ENCODE measurements at places on chromosomes 16 and 17.

DNA sequence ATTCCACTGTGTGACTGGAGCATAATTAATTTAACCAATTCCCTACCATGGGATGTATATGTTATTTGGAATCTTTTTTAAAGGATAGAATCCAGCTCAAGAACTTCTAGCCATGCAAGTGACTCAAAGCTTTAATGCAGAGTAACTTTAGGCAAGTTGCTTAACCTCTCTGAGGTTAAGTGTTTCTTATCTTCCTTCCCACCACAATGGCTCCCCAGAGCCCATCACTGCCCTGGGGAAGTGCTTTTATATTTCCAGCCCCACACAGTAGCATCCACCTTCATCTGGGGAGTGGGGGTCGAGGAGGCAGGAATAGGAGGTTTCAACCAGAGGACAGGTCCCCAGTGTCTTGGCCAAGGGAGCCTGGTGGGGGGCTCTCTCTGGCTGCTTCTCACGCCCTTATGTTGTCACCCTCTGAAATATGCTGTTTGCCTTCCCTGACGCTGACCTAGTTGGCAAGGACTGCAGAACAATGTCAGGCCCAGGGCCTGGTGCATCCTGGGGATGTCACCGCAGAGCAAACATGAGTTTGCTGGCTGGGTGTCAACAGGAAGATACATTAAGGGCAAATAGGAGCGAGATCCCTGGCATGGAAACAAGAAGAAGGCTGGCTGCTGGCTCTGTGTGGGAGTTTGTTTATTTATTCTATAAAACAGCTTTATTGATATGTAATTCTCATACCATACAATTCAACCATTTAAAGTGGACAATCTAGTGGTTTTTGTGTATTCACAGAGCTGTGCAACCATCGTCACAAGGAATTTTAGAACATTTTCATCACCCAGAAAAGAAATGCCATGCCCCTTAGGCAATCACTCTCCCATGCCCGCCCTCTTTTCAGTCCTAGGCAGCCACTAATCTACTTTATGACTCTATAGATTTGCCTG is 46.6 kb upstream of the WSB1 start:
- no peak for DNase-seq

DNA sequence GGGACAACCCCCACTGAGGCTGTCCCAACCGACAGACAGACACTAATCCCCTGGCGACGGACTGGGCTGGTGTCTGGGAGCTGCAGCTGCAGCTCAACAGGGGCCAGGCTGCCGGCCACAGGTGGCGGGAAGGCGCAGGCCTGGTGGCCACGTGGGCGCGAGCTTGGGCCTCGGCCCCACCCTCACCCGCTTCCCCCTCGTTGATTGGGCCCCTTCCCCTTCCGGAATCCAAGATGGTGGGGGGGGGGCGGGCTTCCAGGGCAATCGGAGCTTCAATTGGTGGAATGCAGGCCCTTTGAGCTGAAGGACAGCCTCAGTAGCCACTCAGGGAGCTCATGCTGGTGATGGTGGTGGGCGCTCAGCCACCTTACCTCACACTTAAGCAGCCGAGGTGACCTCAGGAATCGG is 8.7 kb upstream of the TBX4 start:
- DNase-seq, result no peak

DNA sequence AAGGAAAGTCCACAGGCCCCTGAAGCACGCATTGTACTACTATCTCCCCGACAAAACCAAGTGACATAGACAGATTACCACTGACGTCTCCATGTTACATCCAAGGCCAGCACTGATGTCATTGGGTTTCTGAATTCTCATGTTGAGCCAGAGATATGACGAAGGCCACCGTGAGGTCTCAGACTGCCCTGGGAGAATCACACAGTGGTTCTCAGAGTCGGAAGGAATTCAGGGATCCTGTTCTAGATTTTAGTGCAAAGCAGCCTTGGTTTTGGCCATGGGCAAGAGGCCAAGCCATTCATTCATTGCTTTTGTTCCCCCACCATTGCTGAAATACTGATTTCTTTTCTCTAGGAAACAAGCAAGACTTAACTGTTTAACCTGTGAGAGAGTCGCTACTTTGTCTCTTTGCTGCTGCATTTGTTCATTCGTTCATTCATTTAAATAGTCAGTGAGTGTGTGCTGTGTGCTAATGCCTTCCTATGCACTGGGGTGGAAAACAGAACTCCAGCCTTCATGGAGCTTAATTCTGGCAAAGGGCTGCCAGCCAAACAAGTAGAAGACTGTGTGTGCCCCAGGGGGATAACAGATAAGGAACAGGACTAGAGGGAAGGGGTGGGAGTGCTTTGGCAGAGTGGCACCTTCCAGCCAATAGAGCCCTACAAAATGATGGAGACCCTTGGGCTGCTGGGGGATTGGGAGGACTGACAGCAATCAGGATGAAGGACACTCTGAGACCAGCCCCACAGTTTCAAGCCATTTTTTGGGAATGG is 222.3 kb downstream of the MSI2 start:
- DNase-seq, result no peak

GRCh38 chr17:27529230-27529796 is 73.1 kb downstream of the KSR1 start:
- DNase-seq, result no peak

DNA sequence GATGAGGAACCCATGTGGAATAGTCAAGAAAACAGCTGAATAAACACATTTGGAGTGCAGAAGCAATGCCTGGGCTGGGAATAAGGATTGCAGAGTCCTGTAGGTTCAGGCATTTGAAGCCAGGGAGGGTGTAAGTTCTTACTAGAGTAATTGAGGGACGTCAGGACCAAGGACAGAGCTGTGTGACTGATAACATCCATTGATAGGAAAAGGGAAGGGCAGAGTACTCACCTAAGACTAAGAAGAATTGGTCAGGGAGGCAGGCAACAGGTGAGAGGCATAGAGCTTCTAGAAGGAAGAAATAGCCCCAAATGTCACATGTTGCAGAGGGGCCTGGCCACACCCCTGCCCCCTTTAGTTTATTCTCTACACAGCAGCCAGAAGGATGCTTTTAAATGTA is 79.8 kb upstream of the TMEM132E start:
- DNase-seq, result no peak

- DNase-seq, result no peak
Observed at GRCh38 chr16:4606354-4606753, 8.3 kb downstream of the UBALD1 start.

DNA sequence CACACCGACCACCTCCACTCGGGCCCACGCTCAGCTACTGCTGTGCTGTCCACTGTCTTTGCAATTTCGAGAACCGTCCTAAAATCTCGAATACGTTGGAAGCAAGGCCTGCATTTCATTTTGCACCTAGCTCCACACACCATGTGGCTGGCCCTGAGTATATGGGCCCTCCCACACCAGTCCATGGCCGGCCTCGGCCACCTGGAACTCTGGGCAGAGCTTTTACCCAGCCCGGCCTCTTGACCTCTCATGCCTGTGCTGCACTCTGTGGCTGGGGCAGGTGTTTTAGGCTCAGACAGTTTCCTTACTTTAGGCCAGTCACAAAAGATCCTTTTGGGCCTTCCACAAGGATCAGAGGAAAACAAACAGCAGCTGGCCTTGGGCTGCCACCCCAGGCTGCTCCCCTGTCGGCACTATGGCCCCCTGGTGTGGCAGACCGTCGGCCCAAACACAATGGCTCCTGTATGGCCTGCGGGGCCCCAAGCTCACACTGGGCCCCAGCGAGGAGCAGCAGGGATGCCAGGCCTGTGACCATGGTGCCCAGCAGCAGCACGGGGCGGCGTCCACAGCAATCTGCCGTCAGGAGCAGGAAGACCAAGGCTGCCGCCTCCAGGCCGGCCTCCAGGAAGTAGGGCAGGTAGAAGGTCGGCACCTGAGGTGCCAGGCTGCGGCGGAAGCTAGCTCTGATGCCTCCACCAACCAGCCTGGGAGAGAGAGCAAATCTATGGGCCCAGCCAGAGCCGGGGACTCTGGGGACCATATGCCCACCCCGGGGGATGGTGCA is 2.5 kb downstream of the SLC22A31 start:
- DNase-seq, result no peak

- DNase-seq, result no peak
Observed at GRCh38 chr17:79473876-79474440, 136.9 kb downstream of the RBFOX3 start.

- DNase-seq, result no peak
Observed at GRCh38 chr17:14747603-14747950, 446.7 kb downstream of the HS3ST3B1 start.

DNA sequence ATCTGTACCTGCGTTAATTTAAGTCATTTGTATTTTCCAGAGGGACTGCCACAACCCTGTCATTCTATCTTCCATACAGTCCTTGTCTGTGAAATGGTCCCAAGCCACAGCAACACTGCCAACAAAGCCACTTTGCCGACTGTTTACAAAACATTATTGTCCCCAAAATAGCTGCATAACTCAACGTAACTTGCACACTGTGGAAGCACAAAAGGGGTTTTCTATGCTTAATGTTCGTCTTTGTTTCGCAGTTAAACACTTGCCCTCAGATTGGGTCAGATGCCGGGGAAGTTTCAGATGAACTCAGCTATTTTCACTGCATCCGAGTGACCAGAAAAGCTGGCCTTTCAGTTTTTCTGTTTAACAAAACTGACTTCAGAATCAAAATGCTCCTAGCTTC is 4.6 kb downstream of the SEC14L5 start:
- DNase-seq, result no peak

GRCh38 chr17:63171428-63172393 is 205.7 kb downstream of the TANC2 start:
- DNase-seq, result no peak

GRCh38 chr16:64253096-64253495 is 868.8 kb downstream of the CDH11 start:
- no peak for DNase-seq

GRCh38 chr17:67837965-67838364 is 12.7 kb downstream of the BPTF start:
- DNase-seq, result no peak

DNA sequence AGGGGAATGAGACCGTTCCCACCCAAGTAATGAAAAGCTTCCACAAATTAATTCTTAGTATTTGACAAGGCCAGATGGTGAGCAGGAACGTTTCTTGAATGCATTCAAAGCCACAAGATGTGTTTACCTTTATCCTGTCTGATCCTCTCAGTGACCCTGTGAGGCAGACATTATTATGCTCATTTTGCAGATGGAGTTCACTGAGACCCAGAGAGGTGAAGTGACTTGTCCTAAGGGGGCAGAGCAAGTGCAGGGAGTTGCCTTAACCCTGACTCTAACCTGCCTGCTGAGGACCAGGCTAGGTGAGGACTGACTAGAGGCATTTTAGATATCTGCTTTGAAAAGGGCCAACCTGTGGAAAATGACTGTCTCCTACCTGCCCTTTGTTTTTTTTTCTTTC is 156.7 kb downstream of the HAPSTR1 start:
- DNase-seq, result no peak

DNA sequence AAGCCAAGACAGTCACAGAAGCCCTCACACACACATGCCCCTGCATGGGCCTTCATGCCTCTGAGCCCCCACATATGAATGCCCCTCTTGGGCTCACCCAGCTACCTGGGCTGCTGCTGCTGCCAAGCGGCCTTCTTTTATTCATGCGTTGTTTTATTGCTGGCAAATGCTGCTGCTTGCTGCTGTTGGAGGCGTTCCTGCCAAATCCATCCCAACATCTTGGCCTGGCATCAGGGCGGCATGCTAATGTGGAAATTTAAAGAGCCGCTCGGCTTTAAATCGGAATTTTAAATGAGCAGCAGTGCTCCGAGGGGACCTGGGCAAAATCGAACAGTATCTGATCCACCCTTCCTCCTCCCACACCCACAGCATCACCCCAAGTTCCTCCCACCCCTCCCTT is 39.0 kb downstream of the NEUROD2 start:
- DNase-seq, result no peak

DNA sequence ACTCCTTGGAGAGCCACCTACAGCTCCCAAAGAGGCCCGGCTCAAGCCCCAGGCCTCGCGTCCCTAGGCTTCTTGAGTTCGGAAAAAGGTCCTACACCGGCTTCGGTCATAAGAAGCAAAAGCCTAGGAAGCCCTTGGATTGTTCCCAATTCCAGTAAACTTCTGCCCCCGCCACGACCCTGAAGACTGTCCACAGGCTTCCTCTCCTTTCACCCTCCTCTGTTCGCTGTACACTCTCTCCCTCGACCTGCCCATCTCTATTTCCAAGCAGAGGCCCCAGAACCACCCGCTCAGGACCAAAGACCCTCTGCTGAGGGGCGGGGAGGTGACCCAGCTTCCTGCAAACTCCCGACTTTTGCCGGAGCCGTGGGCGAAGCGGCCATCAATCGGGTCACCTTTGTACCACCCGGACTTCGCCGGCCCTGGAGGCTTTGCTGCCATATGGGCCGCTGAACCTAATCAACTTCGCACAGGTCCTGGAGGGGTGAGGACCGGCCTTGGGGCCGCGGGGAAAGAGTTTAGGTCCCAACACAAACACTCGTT is 2.7 kb downstream of the HOXB2 start:
- no peak for DNase-seq

GRCh38 chr17:70111201-70111600 is 36.2 kb downstream of the KCNJ16 start:
- DNase-seq, result no peak

DNA sequence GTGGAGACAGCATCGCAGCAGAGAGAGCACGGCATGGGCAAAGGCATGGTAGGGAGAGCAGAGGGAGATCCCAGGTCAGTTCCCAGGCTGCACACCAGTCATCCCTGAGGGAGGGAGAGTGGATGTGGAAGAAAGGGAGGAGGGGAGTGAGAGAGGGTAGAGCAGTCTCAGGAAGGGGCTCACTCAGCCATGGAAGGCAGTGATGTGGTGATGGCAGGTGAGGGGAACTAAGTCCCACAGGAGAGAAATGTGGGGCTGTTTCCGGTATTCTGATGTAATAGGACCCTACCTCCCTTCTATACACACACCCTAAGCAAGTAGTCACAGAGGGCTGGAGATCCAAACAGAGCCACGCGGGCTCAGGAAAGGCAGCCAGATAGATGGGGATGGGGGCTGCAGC is 500.3 kb upstream of the CDH11 start:
- no peak for DNase-seq

DNA sequence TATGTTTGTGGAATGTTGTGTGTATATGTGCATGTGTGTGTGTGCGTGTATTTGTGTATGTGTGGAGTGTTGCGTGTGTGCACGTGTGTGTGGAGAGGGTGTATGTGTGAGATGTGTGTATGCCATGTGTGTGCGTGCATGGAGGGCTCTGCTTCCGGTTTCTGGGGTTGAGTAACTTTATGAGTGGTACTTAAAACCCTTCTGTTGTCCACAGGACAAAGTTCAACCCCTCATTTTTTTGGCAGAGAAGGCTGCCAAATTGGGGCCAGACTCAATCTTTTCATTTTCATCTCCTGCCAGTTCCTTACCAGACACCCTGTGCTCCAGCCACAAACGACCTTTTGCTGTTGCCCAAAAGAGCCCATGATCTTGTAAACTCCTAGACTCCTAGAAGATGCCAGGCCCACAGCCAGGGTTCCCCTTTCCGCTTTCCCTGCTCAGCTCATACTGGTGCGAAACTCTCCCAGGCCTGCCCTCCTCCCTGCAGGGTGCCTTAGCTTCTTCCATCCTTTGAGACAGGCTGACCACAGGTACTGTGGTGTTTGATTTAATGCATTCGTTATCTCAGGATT is 100.2 kb downstream of the CMIP start:
- no peak for DNase-seq
